ENCODE measurements at places on chromosomes 13 and 19.

- DNase-seq, result peak; percentile 77
Observed at GRCh38 chr19:45406226-45407090, at the start of gene POLR1G. Gene POLR1G (plus strand): TSS chr19:45406644. CDS start chr19:45406697, 53 bp downstream.

DNA sequence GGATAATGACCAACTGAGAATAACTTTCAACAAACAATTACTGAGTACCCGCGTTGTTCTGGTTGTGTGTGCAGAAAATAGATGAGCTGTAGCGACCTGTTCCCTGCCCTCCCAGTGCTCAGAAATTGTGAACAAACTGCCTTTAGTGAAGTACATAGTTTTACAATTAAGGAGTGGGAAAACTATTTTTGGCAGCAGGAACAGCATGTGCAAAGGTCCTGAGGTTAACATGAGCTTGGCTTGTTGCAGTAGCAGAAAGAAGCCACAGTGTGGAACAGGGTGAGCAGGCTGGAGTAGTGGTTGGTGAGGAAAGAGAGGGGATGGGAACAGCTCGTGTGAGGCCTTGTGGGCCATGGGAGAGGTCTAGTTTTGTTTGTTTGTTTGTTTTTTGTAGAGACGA, 16.0 kb downstream of the RYR1 start:
- no peak for DNase-seq

DNA sequence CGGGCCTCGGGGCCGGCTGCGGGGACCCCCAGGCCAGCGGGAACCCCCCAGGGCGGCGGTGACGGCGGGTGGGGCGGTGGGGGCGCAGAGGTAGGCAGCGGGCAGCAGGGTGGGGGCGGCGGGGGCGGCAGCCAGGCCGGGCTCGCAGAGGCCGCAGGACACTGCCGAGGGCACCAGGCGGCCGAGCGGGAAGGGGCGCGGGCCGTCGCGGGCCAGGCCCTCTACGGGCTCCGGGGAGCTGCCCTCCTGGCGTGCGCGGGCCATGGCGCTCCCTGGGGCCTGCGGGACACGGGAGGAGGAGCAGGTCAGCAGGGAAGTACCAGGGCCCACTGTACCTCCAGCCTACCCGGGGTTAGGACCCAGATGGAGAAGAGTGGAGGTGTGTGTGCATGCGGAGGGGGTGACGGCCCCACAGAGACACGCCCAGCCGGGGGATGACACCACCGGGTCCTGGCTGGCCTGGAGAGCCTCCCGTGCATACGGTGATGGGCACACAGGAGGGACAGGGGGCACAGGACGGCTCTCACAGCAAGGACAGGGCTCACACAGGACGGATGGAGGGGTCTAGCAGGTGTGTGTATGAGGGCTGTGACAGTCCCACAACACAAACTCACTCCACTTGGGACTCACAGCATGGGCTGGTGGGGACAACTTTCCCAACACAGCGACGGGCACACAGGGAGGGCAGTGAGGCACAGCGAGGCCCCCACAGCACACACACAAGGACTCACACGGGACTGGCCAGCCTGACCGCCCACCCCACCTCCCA, 2.6 kb downstream of the BBC3 start:
- peak; percentile 39 for DNase-seq

DNA sequence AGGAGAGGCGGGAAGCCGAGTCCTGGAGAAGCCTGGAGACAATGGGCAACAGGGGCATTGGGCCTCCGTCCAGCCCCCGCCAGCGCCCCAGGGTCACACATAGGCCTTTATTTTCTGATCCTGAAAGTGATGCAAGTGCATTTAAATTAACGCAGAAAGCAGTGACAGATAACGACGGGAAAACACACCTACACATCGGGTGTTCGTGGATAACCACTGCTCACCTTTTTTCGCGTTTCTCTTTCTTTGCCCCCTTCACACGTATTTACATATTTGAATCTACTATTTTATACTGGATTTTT, 30.4 kb upstream of the GRTP1 start:
- DNase-seq, result no peak

- no peak for DNase-seq
Observed at GRCh38 chr19:47663911-47664771, 49.1 kb upstream of the EHD2 start.

- DNase-seq, result no peak
Observed at GRCh38 chr19:30059741-30060457, 117.9 kb downstream of the URI1 start.

- DNase-seq, result no peak
Observed at GRCh38 chr19:474126-475078, 13.6 kb upstream of the SHC2 start.

DNA sequence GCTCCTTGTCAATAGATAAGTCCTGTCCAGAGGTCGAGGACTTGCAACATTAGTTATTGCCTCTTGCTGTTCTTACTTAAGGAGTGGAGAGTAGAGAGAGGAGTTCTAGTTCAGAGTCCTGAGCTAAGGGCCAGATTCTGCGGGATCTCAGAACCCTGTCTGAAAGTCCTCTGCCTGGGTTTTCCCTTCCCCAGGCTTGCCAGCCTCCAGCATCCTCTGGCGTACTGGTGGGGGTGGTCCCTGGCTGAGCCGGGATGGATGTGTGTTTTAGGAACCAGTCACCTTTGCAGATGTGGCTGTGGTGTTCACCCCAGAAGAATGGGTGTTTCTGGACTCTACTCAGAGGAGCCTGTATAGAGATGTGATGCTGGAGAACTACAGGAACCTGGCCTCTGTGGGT, 26.0 kb downstream of the ZNF333 start:
- no peak for DNase-seq

DNA sequence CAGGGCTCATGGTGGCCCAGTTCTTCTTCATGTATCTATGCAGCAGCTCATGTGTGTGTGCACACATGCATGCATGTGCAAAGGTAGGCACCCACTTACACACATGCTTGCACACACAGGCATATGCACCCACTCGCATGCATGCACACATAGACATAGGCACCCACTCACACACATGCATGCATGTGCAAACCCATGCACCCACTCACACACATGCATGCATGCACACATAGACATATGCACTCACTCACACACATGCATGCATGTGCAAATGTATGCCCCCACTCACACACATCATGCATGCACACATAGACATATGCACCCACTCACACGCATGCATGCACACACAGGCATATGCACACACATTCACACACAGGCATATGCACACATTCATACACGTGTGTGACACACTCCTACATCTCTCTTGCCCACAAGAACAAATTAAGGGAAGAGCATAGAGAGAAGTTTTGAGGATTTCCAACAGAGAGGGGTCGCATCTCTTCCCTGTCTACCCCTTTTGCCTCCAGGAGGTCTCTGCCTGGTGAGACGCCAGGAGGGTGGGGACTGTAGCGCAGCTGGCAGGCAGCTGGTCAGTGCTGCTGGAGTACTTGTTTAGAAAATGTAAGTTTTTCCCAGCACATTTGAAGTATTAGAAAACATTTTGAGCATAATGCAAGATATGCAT, 63.9 kb upstream of the ARHGEF7 start:
- no peak for DNase-seq

DNA sequence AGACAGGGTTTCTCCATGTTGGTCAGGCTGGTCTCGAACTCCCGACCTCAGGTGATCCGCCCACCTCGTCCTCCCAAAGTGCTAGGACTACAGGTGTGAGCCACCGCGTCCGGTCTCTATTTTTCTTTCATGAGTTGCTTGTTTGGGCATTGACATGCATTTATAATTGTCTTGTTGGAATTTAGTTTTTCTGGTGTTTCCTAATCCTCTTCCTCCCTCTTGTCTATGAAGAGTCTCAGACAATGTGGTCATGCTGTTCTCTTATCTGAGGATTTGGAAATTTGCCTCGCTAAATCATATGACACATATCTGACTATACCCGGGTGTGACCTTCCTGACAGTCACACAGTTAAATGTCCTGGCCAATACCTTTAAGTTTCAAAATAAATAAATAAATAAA, 7.4 kb upstream of the CEACAM18 start:
- no peak for DNase-seq

GRCh38 chr19:37980419-37981170, 73.6 kb downstream of the SIPA1L3 start:
- DNase-seq, result no peak

DNA sequence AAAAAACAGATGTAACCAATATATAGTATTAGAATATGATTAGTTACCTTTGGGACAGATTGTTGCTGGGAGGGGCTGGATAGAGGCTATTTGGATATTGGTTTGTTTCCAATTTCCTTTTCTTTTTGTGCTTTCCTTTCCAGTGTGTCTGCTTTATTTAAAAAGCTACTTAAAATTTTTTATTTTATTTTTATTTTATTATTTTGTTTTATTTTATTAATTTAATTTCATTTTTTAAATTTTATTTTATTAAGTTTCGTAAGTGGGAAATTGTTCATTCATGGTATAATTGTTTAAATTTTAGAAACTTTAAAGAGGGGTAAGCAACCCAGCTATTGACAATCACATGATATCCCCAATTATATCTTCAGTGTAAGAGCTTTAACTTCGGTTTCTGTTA, 2077.0 kb upstream of the PCDH20 start:
- no peak for DNase-seq

DNA sequence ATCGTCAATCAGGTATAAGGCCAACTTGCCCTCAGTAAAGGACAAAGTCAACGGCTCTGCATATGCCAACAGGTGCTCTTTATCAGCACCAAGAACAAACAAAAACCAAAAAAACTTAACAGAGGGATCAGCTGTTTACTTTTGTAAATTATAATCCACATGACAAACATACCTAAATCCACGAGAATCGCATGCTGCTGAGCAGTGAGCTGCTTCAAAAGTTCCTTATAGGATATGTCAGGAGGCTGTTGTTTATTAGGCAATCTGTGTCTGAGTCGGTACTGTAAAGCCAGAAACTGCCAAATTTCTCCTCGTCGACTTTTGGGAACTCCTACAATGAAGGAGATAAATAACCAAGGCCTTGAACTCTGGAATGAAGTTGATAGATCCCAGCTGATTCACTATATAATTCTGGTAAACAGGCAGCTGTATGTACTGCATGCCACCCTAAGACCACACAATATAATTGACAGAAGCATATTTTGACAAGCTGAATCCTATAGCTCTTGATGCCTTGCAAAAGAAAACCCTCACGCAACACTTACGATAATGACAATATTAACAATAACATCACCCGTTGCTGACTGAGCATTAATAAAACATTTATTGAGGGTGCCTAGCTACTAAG, 179.8 kb downstream of the TBC1D4 start:
- no peak for DNase-seq

- DNase-seq, result peak; percentile 21
Observed at GRCh38 chr13:109869312-109870237, 83.2 kb upstream of the IRS2 start.

DNA sequence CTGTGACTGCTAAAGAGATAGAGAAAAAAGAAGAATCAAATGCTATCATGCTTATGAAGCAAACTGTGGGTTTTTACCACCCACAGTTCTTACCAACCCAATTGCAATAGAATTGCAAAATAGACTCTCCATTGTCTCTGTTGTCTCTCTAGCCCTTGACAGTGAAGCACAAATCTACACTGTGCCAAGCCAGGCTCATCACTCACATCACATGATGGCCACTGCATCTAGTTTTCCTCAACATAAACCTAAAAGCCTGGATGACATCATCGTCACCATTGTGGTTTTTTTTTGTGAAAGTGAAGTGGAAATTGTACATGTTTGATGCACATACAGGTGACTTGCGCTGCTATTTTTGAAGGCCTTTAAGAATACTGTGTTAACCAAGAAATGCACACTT, 56.1 kb downstream of the KL start:
- DNase-seq, result no peak

GRCh38 chr13:33229446-33230177, 55.9 kb downstream of the STARD13 start:
- DNase-seq, result no peak

DNA sequence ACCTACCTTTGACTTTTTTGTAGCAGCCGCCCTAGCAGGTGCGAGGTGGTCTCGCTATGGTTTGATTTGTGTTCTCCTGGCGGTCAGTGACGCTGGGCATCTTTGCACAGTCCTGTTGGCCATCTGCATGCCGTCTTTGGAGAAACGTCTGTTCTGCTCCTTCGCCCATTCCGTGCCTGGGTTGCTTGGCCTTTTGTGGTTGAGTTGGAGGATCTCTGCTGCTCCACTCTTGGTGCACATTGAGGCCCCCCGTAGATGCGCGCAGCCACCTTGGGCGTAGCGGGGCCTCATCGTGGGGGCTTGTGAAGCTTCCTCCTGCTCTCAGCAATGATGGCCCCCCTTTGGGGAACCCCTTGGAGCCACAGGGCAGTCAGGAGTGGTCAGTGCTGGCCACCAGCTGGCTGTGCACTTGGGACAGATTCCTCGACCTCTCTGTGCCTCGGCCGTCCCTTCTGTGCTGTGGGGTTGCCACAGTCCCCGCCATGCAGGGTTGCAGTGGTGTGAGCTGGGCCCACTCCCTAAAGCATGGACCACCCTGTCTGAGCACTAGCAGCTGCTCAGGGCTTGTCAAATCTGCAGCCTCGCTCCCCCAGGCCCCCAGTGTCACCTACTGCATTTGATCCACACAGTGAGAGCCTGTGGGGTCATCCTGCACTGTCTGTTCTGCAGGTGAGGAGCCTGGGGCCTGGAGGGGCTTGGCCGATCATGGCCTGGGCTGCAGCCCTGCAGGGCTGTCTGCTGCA, 170.8 kb downstream of the KDM4B start:
- DNase-seq, result no peak

- no peak for DNase-seq
Observed at GRCh38 chr19:46640656-46641055, 4.7 kb upstream of the GNG8 start.

DNA sequence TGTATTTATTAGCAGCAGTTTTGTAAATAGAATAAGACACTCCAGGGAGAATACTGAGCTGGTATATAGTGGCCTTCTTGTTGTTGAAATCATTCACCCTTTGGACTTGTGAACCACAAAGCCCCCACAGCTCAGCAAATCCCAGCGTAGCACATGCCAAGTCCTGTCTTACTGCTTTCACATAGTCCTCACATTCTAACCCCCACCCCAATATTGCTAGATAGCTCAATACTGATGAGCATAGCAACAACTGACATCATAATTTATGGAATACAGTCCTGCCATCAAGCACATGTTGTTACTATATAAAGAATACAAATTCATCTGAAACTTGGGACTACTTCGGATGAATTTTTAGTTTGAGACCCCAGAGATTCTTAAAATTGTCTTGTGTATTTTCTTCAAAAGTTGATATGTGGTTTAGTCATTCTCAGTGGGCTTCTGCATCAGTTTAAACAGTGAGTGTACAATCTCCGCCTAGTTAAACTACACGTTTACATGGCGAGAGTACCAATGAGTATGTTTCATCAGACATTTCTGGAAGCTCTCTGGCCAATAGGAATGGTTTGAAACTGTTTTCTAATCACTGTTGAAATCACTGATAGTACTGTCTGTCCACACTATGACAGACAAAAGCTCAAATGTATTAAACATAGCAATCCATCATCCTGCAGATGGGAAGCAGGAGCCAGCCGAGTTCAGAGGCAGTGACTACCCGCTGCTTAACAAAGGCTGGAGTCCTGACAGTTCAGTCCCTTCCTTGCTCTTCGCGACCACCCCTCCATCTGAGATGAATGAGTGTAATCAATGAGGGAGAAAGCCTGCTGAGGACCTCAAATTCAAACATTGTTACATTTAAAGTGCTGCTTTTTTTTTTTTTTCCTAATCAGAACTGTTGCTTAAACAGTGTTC, 15.2 kb downstream of the DACH1 start:
- DNase-seq, result no peak

- no peak for DNase-seq
Observed at GRCh38 chr19:50854636-50855410, at the start of gene KLK3. Gene KLK3 (plus strand): TSS chr19:50854915. CDS start chr19:50854956, 41 bp downstream.
